ENCODE measurements at places on chromosomes 12 and 14.
A peak's percentile ranks its signal among the peaks of the same experiment; 100 is the strongest.

GRCh38 chr12:123187637-123188036, 36.7 kb upstream of the PITPNM2 start:
- DNase-seq, result no peak

DNA sequence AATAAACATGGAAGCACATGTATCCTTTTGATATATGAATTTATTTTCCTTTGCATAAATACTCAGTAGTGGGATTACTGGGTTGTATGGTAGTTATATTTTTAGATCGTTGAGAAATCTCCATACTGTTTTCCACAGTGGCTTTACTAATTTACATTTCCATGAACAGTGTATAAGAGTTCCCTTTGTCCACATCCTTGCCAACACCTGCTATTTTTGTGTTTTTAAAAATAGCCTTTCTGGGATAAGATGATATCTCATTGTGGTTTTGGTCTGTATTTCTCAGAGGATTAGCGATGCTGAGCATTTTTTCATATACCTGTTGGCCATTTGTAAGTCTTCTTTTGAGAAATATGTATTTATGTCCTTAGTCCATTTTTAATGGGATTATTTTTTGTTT, 329.2 kb upstream of the KITLG start:
- no peak for DNase-seq

DNA sequence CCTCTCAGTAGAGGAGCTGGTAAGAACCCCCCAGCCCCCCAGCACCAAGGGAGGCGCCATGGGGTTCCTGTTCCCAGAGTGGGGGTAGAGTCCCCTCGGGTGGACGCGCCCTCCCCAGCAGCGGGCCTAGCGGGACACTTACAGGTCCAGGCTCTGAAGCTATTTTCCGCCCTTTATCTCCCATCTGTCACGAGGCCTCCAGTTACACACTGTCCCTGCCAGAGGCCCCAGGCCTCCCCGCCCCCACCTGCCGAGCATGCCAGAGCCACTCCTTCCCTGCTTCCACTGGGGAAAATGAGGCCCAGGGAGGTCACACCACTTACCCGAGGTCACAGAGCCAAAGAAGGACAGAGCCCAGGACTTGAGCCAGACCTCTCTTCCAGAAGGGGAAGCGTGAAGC, 3.1 kb downstream of the C14orf180 start:
- DNase-seq, result no peak

- no peak for DNase-seq
Observed at GRCh38 chr12:100576331-100577036, 3.0 kb downstream of the GAS2L3 start.

DNA sequence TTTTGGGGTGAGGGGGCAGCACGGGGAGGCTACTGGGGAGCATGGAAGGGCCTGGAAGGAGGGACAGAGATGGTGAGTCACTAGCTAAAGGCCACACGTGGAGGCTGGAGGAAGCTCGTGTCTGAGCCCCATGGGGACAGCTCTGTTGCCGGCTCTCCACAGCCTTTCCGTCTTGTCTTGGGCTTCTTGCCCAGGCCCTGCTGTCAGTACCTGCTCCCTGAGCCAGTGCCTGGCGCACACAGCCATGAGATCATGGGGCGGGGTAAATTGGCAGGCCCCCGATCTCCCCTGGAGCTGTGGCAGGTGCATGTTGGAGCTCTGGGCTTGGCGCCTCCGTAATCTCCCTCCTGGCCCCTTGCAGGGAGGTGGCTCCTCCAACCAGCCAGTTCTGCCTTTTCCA, 16.1 kb upstream of the KRT80 start:
- DNase-seq, result no peak

DNA sequence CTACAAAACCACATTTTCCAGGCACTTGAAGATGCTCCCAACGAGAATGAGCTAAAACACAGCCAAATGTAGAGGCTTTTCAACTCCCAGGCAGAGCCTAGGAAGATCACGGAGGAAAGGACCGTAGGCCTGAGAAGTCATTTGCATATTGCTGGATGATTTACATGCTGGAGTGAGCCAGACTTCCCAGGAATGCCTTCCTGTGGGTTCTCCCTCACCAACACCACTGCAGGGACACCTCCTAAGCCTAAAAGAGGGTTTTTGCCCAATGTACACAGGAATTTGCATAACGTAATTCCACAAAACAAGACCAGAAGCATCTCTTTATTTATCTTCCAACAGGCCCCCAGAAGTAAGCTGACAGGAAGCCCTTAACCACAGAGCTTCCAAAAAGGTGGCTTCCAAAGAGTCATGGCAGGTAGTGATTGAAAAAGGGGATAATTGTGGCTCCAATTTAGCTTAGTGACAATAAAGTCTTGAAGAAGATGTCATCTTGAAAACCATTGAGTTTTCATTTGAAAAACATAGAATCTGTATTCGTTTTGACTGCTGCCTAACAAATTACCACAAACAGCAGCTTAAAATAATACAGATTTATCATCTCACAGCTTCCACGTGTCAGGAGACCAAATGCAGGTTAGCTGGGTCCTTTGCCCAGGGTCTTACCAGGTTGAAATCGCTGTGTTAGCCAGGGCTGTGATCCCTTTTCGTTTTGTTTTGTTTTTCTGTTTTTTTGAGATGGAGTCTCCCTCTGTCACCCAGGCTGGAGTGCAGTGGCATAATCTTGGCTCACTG, 116.2 kb downstream of the EGLN3 start:
- DNase-seq, result no peak

DNA sequence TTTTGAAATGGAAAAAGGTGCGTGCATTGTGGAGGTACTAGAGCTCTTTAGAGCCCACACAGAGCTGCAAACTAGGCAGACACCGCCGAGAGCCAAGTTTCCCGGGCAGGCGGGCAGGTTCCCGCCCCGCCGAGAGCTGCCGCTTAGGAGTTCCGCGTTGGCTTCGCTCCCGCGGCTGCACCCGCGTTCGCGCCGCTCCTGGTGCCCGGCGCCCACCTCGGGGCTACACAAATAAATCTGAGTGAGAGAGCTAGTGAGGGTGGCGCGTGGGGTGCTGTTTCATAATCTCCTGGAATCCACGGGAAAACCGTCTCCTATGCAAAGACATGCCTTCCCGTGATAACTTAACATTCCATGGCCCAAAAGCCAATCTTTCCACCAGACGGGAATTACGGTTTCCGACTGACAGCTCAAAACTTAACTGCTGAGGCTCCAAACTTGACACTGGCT, 645 bp downstream of the KITLG start:
- DNase-seq, result no peak

DNA sequence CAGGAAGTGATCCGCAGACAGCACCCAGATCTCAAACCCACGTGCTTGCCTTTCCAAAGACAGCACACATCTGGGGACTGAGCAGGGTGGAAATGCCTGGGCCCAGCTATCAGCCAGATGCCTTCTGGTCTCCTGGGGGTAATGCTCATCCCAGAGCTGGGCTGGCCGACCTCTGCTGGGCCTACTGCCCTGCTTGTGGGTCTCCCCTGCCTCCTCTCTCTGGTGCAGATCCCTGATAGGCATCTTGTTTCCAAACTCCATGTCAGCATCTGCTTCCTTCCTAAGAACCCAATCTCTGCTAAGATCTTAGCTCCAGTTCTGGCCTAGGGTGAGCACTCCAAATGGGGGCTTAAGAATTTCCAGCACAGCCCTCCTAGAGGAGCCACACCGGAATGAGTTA, 1043.0 kb downstream of the VRK1 start:
- no peak for DNase-seq

DNA sequence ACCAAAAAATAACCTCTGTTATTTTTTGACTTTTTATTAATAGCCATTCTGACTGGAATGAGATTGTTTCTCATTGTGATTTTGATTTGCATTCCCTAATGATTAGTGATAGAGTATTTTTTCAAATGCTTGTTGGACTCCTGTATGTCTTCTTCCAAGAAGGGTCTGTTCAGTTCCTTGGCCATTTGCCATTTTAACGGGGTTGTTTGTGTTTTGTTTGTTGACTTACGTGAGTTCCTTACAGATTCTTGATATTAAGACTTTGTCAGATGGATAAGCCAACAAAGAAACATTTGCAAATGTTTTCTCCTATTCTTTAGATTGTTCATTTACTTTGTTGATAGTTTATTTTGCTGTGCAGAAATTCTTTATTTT, 651.6 kb upstream of the LRFN5 start:
- no peak for DNase-seq

DNA sequence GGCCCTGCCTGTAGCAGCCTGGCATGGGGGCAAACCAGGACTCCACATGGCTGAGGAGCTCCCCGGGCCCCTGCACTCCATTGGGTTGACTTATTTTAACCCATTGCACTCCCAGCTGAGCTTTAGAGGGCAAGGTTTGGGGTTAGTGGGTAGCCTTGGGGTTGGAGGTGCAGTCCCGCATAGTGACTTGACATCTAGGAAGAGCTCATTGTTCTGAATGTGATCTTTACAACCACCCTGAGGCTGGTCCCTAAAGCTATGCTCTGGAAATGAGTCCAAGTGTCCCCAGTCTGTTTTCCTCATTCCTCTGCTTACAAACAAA, 36.4 kb downstream of the NFKBIA start:
- DNase-seq, result no peak

DNA sequence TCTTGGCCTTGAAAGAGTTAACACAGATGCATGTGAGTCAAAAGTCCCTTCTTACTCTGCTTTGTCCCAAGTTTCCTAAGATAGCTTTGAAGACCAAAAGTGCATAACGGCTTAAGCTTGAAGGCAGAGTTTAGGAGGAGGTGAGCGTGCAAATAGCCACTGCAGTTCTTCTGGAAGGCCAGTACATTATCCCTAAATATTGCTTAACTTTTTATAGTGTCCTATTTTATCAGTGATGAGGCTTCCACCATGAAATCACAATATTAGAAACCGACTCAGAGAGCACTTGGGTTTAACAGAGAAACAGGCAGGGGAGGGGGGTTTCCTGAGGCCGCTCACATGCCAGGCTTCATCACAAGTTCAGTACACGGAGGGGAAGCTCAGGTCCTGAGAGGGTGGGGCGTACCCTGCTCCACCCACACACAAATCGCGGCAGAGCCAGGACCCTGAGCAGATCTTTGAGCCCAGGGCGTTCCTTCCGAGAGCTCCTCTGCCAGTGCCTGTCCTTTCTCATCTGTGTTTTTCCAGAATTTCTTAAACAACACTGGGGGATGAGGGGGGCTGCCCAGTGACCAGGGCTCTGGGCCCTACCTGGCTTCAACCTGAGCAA, 26.8 kb upstream of the BDKRB2 start:
- DNase-seq, result no peak

DNA sequence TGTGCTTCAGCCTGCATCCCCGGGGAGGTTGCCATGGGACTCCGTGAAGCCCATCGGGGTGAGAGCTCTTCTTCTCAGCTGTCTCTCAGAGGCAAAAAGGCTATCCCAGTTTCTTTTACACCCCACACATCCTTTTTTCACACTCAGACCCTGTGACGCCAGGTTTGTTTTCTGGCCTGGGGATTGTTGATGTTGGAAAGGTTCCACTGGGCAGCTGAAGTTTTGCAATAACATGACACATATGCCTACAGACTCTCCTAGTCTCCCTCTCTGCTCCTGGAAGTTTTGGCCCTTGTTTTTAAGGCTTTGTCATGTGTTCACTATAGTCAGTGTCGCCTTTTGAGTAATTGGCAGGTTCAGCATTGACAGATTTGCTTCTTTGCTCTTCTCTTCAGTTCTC, 118.6 kb downstream of the SMOC1 start:
- no peak for DNase-seq

DNA sequence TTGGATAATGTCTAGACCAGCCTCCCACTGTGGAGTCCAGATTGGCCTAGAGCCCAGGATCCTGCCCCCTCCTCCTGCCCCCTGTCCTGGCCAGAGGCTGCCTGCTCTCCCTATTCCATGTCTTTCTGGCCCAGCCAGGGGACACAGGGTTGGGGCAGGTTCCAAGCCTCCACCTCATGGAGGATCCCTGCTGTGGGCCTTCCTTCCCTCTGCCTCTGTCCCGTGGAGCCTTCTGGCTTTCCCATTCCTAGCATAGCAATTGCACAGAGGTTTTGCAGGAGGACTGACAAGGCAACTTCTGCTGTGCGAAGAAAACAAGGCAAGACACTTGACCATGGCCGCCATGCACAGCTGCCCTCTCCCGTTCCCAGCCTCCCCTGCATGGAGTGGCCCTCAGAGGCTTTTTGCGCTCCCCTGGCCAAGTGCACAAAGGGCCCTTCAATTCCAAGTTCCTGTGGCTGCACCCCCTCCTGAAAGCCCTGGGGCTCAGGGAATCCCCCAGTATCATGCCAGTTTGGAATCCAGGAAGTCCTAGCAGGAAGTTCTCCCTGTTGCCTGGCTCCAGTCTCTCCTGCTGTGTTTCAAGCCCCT, 42.1 kb downstream of the KRT80 start:
- DNase-seq, result no peak

DNA sequence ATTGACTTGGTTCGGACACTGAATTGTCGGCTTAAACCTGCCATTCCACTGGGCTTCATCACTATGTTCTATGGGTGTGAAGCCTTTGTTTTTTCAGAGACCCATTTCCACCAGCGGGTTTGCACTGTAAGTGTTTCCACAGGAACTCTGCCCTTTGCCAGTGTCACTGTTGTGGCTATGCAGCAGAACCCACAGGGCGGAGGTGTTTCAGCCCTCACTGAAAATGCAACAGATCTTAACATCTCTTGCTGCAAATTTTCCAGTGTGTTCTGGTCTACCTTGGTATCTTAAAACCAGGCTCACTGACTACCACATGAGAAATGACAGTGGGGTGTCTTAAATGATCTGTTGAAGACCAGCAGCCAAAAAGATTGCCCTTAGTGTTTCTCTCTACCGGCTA, 21.1 kb downstream of the PRKCH start:
- DNase-seq, result peak; percentile 65

GRCh38 chr12:130981074-130981742, 27.5 kb downstream of the ADGRD1 start:
- DNase-seq, result no peak

DNA sequence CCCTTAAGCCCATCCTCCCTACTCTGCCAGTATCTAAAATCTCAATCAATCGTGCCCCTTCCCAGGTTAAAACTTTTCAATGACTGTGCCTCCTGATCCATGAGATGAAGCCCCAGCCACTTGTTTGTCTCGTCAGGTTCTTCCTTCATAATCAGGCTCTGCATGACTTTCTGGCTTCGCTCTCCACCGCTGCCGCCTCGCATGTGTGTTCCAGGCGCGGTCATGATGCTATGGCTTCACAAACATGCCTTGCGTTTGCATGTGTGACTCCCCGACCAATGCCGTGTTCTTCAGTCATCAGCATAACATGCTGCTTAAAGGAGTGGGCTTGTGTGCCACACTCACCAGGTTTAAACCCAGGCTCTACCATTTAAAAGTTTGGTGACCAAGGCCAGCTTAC, 5.0 kb upstream of the C1RL start:
- no peak for DNase-seq

DNA sequence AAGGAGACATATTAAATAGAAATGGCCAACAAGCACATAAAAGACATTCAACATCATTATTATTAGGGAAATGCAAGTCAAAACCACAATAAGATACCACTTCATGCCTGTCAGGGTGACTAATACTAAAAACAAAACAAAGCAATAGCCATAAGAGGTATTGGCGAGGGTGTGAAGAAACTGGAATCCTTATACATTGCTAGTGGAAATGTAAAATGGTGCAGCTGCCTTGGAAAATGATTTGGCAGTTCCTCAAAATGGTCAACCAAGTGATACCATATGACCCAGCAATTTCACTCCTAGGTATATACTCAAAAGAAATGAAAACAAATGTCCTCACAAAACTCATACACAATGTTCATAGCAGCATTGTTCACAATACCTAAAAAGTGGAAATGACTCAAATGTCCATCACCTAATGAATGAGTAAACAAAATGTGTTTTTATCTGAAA, 27.0 kb downstream of the GPR135 start:
- DNase-seq, result no peak
